ENCODE measurements at places on chromosomes 12 and 14.

GRCh38 chr14:50229681-50230080, 1.7 kb downstream of the SOS2 start:
- DNase-seq = no peak

DNA sequence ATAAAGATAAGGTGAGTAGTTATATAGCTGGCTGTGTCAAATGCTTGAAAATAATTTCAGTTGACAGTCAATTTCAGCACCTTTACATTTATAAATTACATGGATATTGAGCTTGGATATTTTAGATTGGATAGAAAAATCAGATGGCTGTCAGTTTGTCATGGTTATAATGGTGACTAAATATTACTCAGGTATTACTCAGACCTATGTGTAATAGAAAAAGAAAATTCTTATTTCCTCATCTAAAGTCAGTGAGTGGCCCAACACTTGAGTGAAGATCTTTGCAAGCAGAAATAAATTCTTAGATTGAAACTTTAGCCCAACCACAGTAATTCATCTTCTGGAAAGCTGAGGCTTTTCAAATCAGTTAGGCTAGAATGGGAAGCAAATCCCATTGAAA, 354.4 kb downstream of the NAV3 start:
- peak; percentile 65 for DNase-seq

DNA sequence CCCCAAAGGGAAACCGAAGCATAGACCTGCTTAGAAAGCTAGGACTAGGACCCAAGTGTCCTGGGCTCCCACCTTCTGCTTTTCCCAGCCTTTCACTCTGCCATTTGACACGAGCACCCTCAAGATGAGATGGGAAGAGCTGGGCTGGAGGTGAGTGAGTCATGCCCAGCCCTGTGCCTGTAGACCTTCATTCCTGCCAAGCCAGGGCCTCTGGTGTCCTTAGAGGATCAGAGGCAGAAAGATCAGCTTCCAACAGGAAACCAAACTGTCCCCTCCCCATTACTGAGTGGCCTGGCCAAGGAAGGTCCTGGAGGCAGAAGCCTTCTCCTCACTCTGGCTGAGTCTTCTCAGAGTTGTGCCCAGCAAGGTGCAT, 3.5 kb downstream of the TMEM63C start:
- no peak for DNase-seq

GRCh38 chr14:40842816-40843215, 763.9 kb upstream of the LRFN5 start:
- DNase-seq = no peak

DNA sequence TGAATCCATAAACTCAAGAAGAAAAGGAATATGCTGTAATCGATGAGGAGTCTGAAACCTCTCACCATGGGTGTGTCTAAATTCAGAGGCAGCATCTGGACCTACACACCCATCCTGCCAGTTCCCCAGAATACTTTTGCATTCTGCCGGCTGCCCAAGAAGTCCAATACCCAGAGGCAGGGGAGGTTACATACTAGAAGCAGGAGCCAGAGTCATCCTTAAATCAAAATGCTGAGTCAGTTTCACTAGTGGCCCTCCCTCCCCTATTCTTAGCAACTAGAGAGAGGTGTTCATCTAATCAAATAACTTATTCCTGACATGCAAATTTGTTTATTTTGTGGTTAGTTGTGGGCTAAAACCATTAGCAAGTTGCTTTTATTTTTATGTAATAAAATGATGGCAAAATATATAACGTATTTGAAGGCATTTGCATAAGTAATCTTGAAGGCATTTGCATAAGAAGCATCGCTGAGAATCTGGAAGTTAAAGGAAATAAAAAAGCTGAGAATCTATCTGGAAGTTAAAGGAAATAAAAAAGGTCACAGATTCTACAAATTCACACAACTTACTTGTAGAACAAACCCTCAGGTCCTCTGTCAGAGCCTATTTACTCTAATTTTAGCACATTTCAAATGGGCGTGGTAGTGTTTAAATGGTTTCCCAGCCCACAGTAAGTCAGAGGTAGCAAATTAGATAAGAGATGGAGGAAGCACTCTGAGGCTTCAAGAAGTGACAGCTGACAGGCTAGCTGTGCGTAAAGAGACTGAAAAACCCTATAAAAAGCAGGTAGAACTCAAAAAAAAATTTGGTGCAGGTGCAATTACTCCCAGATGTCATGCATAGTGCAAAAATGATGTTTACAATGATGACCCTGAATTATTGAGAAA, 7.8 kb downstream of the BHLHE41 start:
- no peak for DNase-seq

DNA sequence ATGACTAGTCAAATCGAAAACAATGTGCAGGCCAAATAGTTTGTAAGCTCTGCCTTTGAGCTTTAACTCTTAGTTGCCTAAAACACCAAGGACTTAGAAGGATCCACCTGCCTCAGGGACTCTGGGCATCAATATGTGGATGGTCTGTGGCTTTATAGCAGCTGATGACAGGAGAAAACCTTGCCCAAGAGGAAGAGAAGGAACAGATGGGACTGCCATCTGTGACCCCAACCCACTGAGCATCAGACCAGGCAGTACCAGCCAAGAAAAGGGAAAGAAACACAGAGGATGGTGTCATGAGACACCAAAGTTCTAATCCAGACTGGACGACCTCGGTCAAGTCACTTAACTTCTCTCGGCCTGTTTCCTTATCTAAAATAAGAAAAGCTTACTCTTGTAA, 12.7 kb downstream of the TGFB3 start:
- DNase-seq = no peak

DNA sequence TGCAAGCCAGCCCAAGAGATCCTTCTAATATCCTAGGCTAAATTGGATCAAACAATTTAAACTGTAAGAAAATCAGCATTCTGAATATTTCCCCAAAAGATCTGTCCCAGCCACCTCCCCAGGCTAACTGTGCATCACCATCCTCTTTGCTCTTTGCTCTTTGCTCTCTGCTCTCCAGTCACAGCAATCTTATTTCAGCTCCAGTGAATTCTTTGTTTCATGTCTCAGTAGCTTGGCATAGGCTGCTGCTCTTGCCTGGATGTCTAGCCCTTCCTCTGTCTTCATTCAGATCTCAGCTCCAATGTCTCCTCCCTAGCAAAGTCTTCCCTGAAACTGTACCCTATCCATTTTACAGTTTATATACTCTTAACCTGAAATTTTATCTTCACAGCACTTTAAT, 399.8 kb upstream of the USP15 start:
- no peak for DNase-seq

- DNase-seq = no peak
These were observed 196.4 kb downstream of the RGS6 start for GRCh38 chr14:72128629-72129028.

DNA sequence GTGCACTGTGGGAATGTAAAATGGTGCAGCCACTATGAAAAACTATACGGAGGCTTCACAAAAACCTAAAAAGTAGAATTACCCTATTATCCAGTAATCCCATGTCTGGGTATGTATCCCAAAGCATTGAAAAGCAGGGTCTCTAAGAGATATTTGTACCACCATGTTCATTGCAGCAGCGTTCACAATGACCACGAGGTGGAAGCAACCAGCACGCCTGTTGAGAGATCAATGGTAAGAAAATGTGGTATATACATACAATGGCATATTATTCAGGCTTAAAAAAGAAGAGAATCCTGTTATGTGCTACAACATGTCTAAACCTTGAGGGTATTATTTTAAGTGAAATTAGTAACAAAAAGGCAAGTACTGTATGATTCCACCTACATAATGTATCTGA, 910 bp upstream of the NOPCHAP1 start:
- DNase-seq = no peak

- no peak for DNase-seq
These were observed 283.4 kb downstream of the GRIN2B start for GRCh38 chr12:13697973-13698372.

- DNase-seq = no peak
These were observed 14.9 kb upstream of the SERPINA6 start for GRCh38 chr14:94338023-94338422.

DNA sequence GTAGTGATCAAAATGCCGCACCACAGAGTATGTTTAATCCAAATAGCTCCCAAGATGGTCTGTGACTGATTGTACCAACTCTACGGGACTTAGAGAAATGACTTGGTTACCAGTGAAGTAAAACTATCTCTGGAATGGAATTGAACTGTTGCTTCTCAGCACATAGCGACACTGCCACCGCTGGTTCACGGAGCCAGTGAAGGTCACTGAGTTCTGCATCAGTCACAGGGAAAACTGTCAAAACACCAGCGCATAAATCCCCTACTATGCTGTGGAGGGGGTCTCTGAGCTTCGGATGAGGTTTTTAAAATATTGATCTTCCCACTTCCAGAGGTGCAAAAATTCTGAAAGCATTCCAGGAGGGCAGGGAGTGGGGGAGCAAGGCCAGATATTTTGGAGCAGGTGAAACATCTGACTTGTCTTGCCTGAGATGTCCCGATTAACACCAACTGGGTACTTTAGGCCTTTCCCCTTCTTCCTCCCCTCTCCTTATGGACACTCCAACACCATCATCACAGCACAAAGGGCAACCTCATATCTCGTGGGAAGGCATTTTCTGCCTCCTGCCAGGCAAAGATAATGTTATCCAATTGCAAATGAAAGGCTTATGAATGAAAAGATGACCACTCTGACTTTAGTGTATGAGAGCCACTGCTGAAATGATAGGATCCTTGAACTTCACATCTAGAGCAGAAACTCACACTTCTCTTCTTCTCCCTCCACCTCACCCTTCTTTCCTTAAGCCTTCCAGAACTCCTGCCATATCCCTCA, 2.0 kb upstream of the PLXNC1 start:
- DNase-seq = no peak

DNA sequence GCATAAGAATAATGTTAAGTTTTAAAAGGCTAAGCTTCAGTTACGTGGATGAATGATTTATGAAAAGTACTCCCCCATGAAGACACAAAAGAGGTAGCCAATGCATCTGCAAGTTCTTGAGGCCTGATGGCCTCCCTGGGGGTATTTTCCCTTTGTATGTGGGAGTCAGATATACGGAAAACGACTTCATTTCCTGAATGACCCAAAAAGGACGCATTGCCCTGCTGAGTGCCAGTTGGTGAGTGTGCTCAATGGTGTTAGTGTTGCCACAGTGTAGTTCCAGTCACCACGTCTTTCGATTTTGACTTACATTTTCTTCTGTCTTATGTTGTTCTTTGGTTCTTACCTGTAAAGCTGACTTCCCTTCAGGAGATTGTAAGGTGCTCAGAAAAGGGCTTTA, 8.0 kb downstream of the ETV6 start:
- DNase-seq = peak; percentile 29

DNA sequence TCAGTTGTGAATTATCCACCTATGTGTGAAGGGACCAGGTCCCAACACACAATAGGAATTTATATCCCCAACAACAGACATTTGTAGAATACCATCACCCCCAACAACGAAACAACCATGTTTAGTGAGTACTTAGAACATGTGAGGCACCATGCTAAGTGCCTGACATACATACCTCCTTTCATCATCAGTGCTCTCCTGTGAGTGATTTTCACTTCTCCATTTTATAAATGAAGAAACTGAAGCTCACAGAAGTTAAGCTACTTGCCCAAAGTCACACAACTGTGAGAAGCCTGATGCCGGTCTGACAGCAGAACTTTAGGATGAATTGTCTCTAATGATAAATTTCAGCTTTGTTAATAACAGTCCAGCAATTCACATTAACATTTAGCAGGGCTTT, 35.4 kb downstream of the SPTB start:
- no peak for DNase-seq

- DNase-seq = no peak
These were observed 133.4 kb downstream of the KCNA5 start for GRCh38 chr12:5177096-5177495.

GRCh38 chr12:56198836-56199235, 9.6 kb upstream of the SMARCC2 start:
- DNase-seq = no peak

DNA sequence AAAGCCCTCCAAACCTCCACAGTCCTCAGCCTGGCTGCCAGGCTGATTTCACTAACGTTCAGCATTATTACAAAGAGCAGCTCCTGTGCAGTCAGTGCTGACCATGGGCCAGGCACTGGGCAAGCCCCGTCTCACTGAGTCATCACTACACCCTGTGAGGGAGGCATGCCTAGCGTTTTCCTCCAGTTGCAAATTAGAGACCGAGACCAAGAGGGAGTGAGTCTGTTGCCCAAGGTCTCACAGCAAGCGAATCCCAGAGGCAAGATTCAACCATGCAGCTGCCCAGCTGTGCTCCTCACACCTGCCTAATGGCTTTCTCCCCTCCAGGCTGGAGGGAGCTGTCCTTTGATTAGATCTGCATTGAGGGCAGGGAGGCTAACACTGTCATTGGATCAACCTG, 229.3 kb upstream of the LHX5 start:
- peak; percentile 5 for DNase-seq

- no peak for DNase-seq
These were observed 13.7 kb upstream of the TROAP start for GRCh38 chr12:49309386-49309785.

DNA sequence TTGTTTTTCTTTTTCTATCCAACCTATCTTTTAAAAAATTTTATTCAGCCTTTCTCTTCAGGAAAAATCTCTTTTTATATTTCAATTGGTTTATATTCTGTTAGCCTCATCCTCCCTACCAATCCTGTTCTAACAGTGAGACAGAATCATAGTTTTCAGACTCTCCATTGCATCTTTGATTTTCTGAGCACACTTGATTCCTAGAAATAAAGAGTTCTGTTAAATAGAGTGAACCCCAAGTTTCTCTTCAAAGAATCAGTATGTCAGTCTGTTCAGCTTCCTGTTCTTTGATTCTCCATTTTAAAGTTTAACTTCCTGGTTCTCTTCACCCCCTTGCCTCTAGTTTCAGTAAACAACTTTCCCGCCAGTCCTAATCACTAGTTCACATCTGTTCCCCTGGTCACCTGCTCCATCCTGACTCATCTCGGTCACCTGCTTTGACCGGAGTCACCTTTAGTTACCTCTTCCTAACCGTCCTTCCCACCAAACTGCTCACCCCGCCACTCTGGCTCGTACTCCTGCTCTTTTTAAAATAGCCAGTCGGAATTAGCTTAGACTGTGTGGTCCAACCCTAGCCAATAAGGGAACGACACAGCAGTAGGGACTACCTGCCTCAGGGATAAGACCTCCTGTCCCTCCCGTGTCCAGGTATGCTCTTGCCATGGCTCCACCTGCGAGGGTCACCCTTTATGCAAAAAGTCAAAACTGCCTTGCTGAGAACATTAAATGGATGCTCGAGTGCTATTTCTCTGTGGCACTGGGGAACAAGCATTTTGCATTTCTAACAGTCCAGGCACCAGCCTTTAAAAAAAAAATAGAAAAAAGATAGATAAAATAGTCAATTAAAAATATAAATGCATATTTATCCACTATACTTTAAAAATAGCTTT, 48.4 kb downstream of the DDX51 start:
- no peak for DNase-seq

DNA sequence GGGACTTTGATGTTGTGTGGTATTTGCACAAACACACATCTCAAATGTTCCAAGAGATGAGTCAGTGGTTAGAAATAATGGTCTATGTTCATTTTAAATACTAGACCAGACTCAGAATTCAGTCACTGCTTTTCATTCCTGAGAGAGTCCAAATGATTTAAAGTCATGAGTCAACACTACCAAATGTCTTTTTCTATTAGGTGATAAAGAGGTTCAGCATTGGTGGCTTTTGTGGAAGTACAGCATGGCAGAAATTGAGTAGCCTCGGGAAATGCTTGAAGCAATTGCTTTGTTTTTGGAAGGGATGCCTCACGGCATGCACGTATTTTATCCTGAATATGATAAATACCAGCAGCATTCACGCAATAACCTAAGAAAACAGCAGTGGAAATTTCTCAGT, 115.7 kb downstream of the DIO2 start:
- peak; percentile 72 for DNase-seq
